ENCODE measurements at places on chromosomes 7 and 10. TPM values are rescaled to one million over a fixed set of nuclear protein-coding genes. Genes with fewer than 3 reads are reported as not detected.

The TCF7L2 gene
- total RNA-seq = 11.1 TPM

DNA sequence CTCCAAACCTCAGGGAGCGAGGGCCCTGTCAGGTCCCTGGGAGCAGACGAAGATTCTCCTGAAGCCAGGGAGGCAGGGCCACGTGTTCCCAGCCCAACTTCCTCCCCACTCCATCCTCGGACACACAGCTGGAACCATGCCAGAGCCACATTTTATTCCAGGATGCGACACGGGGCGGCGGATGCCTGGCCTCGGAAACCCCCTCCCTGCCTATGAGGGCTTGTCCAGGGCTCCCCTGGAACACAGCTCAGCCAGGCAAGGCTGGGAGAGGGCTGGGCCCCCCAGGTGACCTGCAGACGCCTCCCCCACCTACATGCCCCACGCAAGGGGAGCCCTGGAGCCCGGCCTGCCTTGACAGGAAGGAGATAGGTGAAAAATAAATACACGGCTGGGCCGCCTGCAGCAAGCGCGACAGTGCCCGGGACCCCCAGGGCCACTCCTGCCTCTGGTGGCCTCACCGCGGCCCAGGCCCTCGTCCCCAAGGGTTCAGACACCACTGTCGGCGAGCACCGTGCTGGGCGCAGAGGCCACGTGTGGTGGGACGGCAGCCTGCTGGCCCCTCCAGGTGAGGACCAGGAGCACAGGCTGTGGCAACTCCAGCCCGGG lies 21.5 kb downstream of the GET4 start:
- no peak overlapping the region for H3K27ac ChIP-seq
- H3K4me1 ChIP-seq = peaks cover 12% of the 10 kb centered on the region
- no peak overlapping the region for H3K4me3 ChIP-seq
- no peaks in the 10 kb centered on the region for H3K36me3 ChIP-seq
- DNase-seq = peak; percentile 50

- peaks cover 8% of the 10 kb centered on the region for H3K4me1 ChIP-seq
- peak; percentile 51 for DNase-seq
- no peak overlapping the region for H3K4me3 ChIP-seq
- H3K27me3 ChIP-seq = no peaks in the 10 kb centered on the region
These were observed 20.6 kb downstream of the HYAL4 start for GRCh38 chr7:123865517-123866117.

DNA sequence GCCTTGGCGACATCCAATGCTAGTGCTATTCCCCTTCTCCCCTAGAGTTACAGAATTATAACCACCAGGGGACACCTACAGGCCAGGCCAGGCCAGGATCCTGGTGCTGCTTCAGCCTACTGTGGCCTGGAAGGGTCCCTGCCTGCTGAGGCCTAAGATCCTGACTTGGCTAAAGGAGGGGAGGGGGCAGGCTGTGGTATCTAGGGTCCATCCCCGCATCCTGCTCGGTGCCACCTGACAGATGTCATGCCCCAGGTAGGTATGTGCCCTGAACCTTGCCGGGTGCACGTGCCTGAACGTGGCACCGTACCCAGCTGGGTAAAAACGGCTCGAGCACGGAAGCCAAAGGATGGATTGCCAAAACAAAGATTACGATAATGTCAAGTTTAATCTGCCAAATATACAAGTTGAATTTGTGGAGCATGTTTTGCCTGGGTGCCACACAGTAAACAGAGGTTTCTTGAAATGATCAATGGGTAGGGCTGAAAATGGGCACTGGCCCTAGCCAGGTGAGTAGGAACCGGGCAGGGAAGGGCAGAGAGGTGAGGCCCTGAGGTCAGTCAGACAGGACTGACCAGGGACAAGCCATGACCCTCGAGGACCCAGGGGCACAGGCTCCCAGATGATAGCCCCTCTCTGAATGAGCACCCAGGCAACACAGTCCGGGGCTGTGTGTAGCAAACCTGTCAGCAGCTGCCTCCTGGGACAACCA lies 12.6 kb downstream of the PDAP1 start:
- no peak overlapping the region for H3K4me3 ChIP-seq
- no peak overlapping the region for H3K27ac ChIP-seq
- peaks cover 86% of the 10 kb centered on the region for H3K36me3 ChIP-seq

DNA sequence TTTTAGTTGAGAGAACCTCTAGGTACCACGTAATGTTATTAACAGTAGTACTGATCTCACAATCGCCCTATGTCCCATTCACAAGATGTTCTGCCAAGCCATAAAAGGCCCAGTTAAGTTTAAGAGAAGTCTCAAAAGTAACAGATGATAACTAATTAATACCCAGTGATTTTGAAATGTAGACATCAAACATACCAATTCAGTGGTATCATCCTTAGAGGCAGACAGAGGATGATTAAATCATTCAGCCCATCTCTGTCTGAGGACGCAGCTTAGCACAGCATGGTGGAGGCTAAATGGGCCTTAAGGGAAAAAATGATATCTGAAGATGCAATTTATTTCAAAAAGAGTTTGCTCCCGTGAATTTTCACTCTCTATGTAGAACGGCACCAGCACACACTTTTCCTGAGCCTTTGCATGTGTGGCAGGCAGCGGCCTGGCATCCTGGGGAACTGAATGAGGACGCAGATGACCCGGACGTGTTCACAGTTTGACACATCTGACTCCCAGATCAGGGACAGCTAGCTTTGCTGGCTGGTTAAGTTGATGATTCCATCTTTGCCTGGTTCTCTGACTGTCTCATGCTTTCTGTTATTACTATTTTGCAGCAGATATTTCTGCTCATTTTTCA lies 13.4 kb downstream of the EGFR start:
- no peak overlapping the region for H3K27ac ChIP-seq
- H3K36me3 ChIP-seq = no peaks in the 10 kb centered on the region
- no peak overlapping the region for H3K4me3 ChIP-seq
- no peaks in the 10 kb centered on the region for H3K27me3 ChIP-seq
- H3K4me1 ChIP-seq = no peaks in the 10 kb centered on the region

DNA sequence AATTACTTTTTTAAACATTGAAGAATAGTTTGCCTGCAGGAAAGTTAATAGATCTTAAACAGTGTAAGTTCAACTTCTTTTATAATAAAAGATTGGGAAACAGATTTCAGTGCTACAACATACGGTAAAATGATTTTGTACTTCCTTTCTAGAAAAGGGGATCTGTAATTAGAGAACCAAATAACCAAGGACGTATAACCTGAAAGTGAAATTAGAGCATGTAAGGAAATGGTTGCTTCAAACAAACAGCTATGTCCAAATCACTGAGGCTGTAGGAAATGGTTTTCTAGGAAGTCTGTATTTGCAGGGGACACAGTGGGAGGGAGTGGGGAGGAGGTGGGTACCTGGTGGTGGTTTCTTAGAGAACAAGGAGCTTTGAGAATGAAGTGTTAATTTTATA lies 57.9 kb upstream of the EXOC6 start:
- no peaks in the 10 kb centered on the region for H3K4me1 ChIP-seq
- no peak overlapping the region for H3K27ac ChIP-seq
- no peak for DNase-seq
- H3K36me3 ChIP-seq = no peaks in the 10 kb centered on the region

GRCh38 chr10:86486856-86487255 lies 34.7 kb downstream of the WAPL start:
- no peaks in the 10 kb centered on the region for H3K4me1 ChIP-seq
- H3K36me3 ChIP-seq = no peaks in the 10 kb centered on the region
- no peak for DNase-seq

The GPR15LG gene
- total RNA-seq = not detected

- peaks cover 8% of the 10 kb centered on the region for H3K4me1 ChIP-seq
- no peak overlapping the region for H3K27ac ChIP-seq
- peaks cover 26% of the 10 kb centered on the region for H3K27me3 ChIP-seq
- DNase-seq = no peak
- no peak overlapping the region for H3K4me3 ChIP-seq
- H3K36me3 ChIP-seq = no peaks in the 10 kb centered on the region
These were observed 4.7 kb downstream of the NPTX2 start for GRCh38 chr7:98621573-98622482.

DNA sequence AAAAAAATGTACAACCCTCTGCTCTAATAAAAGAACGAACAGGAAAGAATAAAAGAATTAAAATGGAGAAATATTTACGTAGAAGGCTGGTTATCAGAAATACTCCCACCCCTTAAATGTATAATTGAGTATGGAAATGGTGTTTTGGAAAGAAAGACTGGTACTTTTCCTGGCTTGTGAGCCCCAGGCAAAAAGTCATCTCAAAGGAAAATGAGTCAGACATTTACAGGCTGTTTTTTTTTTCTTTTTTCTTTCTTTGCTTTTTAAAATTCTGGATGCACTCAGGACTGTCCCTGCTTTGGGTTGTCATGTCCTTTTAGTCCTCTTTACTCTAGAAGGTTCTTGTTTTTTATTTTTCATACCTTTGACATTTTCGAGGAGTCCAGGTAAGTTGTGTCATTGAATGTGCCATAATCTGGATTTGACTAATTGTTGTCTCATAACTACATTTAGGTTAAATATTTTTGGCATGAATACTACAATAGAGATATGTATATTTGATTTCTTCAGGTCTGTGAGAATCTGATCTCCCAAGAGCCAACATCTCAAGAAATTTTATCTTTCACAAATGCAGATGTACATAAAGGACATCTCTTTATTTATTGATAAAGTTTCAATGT lies 313.0 kb upstream of the GLI3 start:
- H3K4me1 ChIP-seq = no peaks in the 10 kb centered on the region
- no peak overlapping the region for H3K4me3 ChIP-seq
- no peak overlapping the region for H3K27ac ChIP-seq
- no peaks in the 10 kb centered on the region for H3K36me3 ChIP-seq

DNA sequence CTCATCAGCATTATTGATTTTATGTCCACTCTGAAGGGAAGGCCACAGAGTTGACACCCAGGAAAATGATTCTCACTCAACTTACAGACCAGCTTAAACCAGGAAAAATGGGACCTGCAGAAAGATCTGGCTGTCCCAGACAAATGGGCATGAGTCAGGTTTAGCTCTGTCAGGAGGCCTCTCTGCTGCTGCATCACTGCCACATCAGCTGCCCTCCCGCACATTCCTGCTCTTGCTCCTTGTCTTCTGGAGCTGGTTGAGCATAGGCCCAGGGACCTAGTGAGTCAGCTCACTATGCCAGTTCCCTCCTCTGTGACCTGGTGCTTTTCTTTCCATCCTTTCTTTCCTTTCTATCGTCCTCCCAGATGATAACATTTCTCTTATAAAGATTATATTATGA lies 18.8 kb upstream of the SMNDC1 start:
- no peaks in the 10 kb centered on the region for H3K36me3 ChIP-seq
- H3K4me3 ChIP-seq = no peak overlapping the region
- no peaks in the 10 kb centered on the region for H3K27me3 ChIP-seq
- H3K27ac ChIP-seq = no peak overlapping the region
- DNase-seq = no peak

- H3K27me3 ChIP-seq = no peaks in the 10 kb centered on the region
- DNase-seq = no peak
- no peak overlapping the region for H3K4me3 ChIP-seq
- H3K27ac ChIP-seq = no peak overlapping the region
- no peaks in the 10 kb centered on the region for H3K36me3 ChIP-seq
- H3K4me1 ChIP-seq = peaks cover 26% of the 10 kb centered on the region
These were observed 29.5 kb downstream of the ZCCHC24 start for GRCh38 chr10:79415736-79416577.

The SYT15 gene
- 3.2 TPM for total RNA-seq

GRCh38 chr7:41538810-41539724 lies 163.8 kb downstream of the INHBA start:
- no peaks in the 10 kb centered on the region for H3K36me3 ChIP-seq
- H3K4me1 ChIP-seq = no peaks in the 10 kb centered on the region
- no peak overlapping the region for H3K4me3 ChIP-seq
- no peak overlapping the region for H3K27ac ChIP-seq
- DNase-seq = no peak

The SH2D4B gene
- total RNA-seq = not detected

The AGBL3 gene
- total RNA-seq = 1.9 TPM

DNA sequence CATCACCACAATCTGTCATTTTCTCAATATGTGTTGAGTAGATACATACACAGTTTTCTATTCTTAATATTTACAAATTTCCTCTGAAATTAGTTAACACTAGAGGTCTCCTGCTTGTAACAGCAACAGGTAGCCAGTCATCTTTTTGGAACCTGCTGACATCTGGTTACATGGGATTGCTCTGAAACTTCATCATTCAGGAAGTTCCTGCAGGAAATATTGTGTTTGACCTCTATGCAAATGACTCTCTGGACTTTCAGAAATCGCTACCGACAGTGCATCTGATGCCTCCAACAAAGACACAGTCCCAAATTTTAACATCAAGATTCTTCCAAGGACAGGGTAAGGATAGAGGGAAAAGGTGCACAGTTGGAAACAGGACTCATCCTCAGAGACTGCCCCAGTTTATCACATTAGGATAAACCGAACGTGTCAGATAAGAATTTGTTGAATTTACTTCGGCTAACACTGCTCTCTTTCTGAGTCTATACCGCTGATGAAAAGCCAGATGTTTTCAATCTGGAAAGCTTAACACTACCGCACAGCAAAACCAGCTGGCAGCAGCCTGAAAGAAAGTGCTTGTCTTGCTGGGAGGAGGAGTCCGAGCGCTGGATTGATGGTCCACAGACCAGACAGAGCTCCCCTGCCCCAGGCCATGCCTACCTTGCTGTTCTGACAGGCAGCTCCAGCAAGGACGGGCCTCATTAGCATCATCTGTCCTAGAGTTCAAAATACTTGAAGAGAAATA lies 633.4 kb downstream of the PARD3 start:
- peak; percentile 18 for DNase-seq
- peaks cover 20% of the 10 kb centered on the region for H3K4me1 ChIP-seq
- H3K36me3 ChIP-seq = no peaks in the 10 kb centered on the region
- H3K27me3 ChIP-seq = no peaks in the 10 kb centered on the region
- no peak overlapping the region for H3K4me3 ChIP-seq

The CHPF2 gene
- 17.2 TPM for total RNA-seq

The NUDT13 gene
- 3.6 TPM for total RNA-seq

The EVX1 gene
- not detected for total RNA-seq

GRCh38 chr10:126806498-126806897 lies 98.7 kb upstream of the DOCK1 start:
- H3K27me3 ChIP-seq = no peaks in the 10 kb centered on the region
- H3K4me1 ChIP-seq = no peaks in the 10 kb centered on the region
- no peak overlapping the region for H3K27ac ChIP-seq
- no peaks in the 10 kb centered on the region for H3K36me3 ChIP-seq

GRCh38 chr10:86644152-86644793 lies 10.1 kb upstream of the OPN4 start:
- no peaks in the 10 kb centered on the region for H3K36me3 ChIP-seq
- DNase-seq = no peak
- H3K27ac ChIP-seq = no peak overlapping the region
- H3K4me1 ChIP-seq = peaks cover 23% of the 10 kb centered on the region
- H3K27me3 ChIP-seq = no peaks in the 10 kb centered on the region

The MYL7 gene
- total RNA-seq = 1,876 TPM

The CYP2E1 gene
- total RNA-seq = 1.7 TPM

GRCh38 chr10:3226960-3227744 lies 54.6 kb upstream of the PITRM1 start:
- H3K4me3 ChIP-seq = no peak overlapping the region
- H3K27me3 ChIP-seq = no peaks in the 10 kb centered on the region
- peaks cover 6% of the 10 kb centered on the region for H3K4me1 ChIP-seq
- H3K27ac ChIP-seq = no peak overlapping the region
- DNase-seq = no peak

The AQP1 gene
- 167 TPM for total RNA-seq

The OR6B1 gene
- total RNA-seq = not detected
